ENCODE measurements at places on chromosomes 2 and 18. TPM values are rescaled to one million over a fixed set of nuclear protein-coding genes. Genes with fewer than 3 reads are reported as not detected.

- DNase-seq = no peak
Measured at GRCh38 chr2:31020713-31021112, 117.5 kb downstream of the GALNT14 start.

The CCDC150 gene
- 1.3 TPM for total RNA-seq

The UGT1A5 gene
- total RNA-seq = not detected

DNA sequence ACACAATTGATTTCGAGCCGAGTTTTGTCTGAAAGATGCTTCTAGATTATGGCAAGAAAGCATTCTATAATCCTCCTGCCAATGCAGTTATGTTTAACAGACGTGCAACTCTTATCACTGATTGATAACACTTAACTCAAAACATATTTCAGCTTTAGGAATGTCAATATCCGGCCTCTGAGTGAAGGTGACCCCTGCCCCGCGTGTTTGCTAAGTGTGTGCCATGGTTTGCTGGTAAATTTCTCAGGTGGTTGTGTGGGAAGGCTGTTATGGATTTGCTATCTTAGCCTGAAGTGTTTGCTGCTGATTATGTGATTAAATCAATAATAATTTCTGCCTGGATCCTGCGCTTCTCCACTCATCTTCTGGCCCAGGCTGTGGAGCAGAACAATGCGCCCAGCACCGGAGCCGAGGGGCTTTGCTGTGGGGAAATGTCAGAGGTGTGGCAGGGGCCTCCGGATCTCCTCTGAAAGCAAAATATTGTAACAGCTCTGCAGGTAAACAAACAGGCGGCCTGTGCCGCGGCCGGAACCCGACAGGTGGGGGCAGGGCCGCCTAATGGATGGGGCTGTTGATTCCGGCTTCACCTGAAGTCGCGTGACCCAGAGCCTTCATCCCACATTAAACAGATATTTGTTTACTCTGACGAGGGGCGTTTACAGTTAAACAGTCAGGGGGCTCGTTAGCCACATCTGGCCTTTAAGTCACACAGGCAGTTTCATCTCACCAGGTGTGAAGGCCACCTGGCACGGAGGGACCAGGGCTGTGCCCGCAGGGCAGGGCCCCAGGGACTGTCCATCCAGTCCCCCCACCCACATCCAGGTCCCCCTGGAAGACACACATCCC is 210.7 kb upstream of the SALL3 start:
- no peak for DNase-seq

DNA sequence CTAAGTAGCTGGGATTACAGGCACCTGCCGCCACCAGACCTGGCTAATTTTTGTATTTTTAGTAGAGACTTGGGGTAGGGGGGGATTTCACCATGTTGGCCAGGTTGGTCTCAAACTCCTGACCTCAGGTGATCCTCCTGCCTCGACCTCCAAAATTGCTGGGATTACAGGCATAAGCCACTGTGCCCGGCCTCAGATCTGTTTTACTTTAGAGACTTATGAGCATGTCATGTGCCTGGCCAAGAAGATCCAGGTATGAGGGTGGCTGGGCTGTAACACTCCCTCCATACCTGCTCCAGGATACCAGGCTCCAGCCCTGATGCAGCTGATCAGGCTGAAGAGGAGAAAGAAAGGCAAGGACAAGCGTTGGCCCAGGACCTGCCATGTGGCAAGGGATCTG is 125.0 kb downstream of the LPIN1 start:
- no peak for DNase-seq

The CKAP2L gene
- 0.19 TPM for total RNA-seq

DNA sequence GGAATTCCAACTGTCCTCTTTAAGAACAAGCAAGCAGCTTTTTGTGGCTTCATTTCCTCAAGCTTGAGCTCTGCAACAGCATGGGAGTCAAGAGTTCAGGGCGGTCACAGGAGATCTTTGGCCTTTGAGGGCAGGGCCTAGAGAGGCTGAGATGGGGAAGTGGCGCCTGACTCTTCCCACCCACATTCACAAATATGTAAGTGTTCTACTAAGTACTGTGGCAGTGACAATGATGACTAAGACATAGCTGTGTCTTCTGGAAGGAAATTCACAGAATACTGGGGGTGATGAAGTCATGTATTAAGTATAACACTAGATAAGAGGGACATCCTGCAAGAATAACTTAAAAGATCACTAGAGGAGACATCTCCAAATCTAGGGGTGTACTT is 15.0 kb downstream of the RND3 start:
- peak; percentile 59 for DNase-seq

DNA sequence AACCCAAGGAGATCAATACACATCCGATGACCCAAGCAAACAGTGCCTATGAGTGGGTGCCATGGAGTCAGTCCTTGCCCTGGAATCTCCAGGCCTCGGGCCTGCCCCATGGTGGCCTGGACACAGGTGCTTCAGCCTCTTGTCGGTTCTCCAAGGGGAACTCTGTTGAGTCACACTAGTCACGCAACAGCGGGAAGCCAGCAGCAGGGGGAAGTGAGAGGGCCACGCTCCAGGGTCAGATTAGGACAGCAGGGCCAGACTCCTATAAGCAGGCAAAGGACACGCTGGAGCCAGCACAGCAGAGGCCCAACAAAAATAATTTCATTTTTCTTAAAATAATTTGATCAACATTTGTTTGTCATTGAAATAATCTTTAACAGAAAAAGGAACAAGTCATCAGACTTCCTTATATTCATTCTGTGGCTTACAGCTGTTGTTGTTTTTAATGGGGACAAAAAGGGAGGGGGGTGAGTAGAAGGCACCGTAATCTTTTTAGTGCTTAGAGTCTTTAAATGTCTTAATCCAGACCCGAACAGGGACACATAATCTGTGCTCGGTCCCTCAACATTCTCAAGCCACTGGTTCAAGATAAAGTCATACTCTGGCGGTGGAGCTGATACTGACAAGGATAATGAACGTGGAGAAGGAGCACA is 16.4 kb upstream of the ARMC9 start:
- DNase-seq = peak; percentile 86

- DNase-seq = no peak
Measured at GRCh38 chr2:50991602-50992001, 40.3 kb downstream of the NRXN1 start.

DNA sequence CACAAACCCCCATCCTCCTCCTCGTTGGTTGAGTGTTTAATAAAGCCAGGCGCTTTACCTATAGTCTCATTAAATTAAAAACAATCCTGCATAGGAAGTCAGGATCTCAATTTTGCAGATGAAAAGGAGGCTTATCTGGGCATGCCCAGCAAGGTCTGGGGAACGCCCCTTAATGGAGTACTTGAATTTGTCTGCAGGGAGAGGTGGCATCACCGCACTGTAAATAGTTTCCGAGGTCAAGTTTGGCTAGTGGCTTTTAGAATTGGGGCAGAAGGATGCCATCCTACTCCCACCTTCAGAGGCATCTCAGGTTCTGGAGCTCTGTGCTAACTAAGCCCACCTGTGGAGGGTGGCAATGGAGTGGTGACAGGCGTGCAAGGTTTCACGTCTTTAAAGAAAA is 149.2 kb downstream of the TGIF1 start:
- no peak for DNase-seq

The MSTN gene
- 1.1 TPM for total RNA-seq

GRCh38 chr2:69291004-69291650 is 95.9 kb downstream of the GFPT1 start:
- DNase-seq = no peak

DNA sequence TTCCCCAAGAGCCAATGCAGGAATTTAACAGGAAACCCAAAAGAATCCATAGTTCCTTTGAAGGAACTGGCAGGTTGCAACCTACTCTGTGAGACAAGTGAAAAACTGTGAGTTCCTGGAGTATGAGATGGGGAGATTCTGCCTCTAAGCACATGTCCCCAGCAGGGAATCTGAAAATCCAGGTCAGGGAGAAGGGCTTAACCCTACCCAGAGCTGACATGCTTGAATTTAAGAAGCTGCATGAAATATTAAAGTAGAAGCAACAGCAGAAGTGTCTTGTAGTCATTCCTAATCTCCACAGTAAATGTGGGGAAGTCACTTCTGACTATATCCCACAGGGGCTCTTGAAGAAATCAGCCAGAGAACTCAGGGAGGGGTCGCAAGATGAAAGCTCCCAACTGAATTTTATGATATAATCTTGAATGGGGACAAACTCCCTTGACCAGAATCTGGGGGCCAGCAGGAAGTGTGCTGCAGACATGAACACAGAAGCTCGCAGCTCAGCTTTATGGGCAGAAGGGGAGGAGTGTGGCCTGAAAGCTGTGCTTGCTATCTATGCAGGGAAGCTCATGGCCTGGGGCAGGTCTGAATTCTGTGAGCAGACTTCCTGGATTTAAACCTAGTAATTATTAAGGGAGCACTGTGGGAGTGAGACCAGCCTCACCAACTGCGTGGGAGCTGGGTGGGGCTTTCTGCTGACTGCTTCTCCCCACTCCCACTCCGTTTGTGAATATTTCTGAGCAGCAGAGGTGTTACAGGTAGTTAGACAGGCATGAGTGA is 184.1 kb upstream of the KYNU start:
- DNase-seq = no peak

GRCh38 chr2:18445433-18446320 is 114.8 kb downstream of the RDH14 start:
- no peak for DNase-seq

GRCh38 chr18:49582579-49582978 is 20.7 kb downstream of the LIPG start:
- no peak for DNase-seq

The IL36RN gene
- total RNA-seq = not detected

GRCh38 chr2:36177282-36177681 is 178.3 kb upstream of the CRIM1 start:
- DNase-seq = no peak

DNA sequence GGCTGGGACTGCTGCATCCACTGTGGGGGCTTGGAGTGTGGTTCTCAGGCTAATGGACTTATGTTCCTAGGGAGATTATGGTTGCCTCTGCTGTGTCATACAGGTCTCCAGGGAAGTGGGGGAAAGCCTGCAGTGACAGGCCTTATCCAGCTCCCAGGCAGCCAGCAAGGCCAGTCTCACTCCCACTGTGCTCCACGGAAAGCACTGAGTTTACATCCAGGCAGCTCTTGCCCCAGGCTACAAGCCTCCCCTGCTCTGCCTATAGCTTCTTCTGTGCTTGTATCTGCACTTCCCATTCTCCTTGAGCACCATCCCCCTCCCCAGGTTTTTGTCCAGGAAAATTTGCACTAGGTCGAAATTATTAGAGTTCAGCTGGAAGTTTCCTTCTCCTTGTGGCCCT is 231.9 kb downstream of the ZRANB3 start:
- DNase-seq = no peak

The TLX2 gene
- not detected for total RNA-seq

GRCh38 chr2:46411245-46411641 is 68.1 kb upstream of the TMEM247 start:
- DNase-seq = no peak

The RGPD3 gene
- total RNA-seq = 0.05 TPM

- no peak for DNase-seq
Measured at GRCh38 chr2:39568561-39569006, 97.1 kb upstream of the TMEM178A start.

DNA sequence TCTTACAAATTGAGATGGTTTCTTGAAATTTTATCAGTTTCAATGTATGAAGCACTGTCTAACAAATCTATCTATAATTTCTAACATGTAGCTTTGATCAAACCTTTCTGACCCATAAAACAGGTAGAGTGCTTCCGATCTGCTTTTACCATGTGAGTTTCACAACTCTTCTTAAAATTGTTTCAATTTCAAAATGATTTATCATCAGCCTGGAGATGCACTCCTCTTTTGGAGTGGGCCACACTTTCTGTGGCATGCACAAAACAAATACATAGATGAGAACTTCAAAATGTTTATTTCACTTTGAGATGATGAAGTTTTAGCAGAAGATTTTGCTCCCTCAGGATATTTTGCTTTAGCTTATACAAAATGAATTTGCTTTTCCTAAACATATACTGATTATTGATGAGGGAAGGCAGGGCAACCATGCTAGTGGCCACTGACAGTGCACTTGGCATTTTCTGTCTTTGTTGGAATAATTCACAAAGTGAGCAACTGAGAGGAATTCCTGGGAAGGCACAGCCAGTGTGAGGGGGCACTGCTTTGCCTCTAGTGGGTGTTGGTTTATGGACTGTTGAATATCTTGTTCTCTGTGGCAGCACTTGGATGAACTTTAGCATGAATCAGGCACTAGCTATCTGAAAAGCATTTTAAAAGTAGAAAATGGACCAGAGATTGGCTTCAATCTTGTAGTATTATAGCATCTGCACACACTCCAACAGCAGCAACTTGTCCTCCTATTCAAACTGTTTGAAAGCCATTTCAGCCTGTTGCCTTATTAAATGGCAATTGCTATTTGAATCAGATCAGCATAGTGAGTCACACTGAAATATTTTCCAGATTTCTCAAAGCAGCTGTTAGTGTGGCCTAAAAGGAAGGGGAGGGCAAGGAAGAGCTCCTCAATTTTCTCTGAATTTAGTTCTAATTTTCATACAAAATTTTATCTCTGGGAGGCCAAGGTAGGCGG is 193.2 kb downstream of the CCDC85A start:
- DNase-seq = no peak
